Activated T-helper 1 cell treated with anti-CD3 and anti-CD28 coated beads, Interleukin-12 subunit alpha, Interleukin-12 subunit beta, Interleukin-2, Interleukin-4 antibody, amounts not matched to agents 30 ng/mL and 10 ng/mL and 1 ng/mL, durations not matched to agents 14 hours and 24 hours and 36 hours (primary cell): ENCODE measurements at places on chromosomes 16 and 17.

- no peak for DNase-seq
These were observed 176.5 kb upstream of the MON1B start for GRCh38 chr16:77014441-77014840.

DNA sequence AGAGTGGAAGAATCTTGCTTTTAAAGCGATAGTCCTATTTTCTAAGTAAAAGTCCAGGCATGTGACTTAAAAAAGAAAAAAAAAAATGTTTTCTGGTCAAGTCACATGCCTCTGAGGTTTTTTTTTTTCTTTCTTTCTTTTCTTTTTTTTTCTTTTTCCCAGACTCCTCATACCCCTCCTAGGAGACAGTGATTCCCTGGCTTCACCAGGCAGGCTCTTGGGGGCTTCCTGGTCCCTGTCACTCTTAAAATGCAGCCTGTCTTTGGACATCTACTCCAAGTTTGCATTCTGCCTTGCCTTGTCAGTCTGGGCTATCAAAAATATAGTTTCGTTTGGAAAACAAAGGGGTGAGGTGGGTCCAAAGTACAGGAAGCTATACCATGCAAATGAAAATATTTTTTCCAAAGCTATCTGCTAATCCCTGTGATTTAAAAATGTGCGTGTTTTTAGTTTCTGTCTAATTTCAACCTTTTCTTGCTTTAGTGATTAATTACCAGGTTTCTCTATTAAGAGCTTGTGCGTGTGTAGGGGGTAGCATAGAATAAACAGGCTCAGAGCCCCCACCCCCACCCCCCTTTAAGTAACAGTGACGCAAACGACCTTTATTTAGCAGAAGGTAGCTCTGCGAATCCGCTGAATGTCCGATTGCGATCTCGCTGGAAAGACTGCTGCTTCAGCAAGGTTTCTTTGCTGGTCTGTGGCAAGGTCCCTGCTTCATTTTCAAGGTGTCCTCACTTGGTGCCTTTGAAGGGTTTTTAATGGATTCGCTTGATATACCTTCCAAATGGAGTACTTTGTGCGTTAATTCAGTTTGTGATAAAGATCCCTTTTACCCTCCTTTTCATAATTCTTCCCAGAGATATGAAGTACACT, 510.2 kb downstream of the WWOX start:
- no peak for DNase-seq

- no peak for DNase-seq
These were observed 273.1 kb downstream of the PHKB start for GRCh38 chr16:47734081-47734857.

- no peak for DNase-seq
These were observed 11.9 kb downstream of the CTRL start for GRCh38 chr16:67919622-67920221.

DNA sequence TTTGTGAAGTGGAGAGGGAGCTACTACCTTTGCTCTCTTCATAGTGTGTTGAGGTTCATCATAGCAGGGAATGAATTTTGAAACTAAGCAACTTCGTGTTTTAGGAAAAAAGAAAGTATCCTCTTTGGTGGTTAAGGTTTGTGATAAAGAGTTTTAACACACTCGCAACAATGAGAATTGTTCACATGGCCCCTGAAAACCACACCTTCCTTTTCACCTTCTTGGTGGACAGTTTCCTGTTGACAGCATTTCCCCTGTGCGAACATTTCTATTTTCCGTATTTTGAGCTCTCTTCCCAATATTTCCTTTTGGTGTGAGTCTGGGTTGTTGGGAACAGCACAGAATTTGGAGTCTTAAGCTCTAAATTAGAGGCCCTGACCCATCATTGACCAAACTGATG, 3.8 kb downstream of the OR4D2 start:
- DNase-seq = no peak

DNA sequence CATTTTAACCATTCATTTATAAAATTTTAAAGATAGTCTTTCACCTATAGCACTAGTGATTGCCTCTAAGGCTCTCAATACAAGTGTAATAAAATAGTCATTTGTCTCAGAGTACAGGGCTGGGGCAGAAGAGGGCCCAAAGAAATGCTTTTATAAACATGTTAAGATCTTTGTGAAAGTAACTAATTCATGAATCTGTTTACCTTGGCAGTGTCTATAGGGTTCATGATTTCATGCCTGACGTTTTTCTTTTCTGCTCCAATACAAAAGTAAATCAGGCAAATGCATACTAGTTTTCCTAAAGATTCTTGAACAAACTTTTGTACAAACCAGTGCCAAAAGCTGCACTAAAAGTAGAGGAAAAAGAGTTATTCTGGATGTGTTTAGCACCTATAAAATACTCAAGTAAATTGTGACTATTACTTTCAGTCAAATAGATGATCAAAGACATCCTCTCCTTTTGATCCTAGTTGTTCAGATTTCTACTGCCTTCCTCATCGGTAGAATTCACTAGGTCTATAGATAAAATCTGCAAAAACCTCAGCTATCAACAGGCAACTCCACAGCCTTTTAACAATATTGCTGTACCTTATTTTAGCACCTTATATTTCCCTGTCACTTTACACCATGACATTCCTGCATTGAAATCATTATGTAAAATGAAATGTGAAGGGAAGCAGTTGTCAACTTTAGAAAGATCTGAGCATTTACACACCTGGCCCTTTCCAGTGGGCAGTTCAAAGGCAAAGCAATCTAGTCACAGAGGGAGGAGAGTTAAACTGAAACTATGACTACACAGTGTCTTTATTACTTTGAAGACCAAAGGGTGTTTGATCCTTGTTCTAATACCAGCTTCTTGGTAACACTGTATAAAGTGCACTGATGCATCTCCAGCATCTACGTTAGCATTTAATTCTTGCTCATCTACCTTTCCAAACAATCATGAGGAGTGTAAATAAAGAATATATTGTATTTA, 100.0 kb upstream of the MED13 start:
- no peak for DNase-seq

- DNase-seq = no peak
These were observed 24.4 kb downstream of the TBX4 start for GRCh38 chr17:61476476-61477203.

GRCh38 chr16:26981266-26981938, 85.3 kb upstream of the C16orf82 start:
- no peak for DNase-seq

- no peak for DNase-seq
These were observed 61.4 kb downstream of the CREBBP start for GRCh38 chr16:3819175-3819527.

DNA sequence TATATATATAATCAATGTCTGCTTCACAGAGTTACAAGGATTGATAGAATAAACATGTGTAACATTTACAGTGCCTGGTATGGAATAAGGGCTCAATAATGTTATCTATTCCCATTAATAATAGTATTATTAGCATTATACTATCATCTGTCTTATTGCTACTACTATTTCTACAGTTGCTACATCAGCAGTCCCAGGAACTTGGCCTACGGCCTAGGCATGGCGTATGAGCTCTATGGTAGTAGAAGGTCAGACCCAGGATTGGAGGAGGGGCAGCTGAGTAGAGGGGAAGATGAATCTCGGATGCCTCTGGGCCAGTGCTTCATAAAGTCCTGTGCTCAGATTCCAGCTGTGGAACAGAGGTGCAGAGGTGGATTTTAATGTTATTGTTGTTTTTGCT, 146.3 kb upstream of the TBX2 start:
- DNase-seq = no peak

- DNase-seq = no peak
These were observed 8.3 kb downstream of the TSPAN10 start for GRCh38 chr17:81644976-81645952.

GRCh38 chr17:39753514-39754160, 15.9 kb downstream of the GRB7 start:
- DNase-seq = no peak

GRCh38 chr16:57380671-57381462, 8.6 kb downstream of the CX3CL1 start:
- no peak for DNase-seq

DNA sequence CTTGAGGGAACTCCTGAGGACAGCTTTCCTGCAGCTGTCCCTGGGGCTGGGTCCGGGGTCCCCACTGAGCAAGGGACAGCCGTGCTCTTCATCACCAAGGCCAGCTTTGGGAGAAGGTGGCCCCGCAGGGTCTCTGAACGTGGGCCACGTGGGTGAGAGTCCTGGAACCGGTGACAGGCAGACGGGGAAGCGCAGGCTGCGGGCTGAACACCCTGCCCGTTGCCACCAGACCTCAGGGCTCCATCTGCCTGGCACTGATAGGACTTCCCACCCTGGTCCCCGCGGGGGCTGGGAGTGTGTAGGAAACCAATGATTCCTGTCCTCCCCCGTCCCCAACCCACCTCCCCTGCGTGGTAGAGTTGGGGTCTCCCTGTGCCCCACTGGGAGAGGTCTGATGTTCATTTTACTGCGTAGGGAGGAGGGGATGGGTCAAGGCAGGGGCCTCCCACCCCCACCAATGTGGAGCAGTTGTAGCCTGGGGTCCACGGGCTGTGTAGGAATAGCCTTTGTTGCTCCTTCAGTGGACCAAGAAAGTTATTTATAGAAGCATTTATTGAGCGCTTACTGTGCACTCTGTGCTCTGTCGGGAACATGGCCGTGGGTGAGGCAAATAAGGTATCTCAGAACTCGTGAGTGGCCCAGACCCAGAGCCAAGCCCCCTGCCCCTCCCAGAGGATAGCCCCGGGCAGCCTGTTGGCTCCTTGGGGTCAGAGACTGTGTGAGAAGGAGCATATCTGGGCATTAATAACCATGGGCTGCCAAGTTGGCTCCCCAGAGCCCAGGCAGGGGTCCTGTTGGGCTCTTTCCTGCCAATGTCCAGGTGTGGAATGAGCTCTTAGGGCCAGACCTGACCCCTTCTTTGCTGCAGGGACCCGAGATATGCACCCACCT, 1.3 kb downstream of the ADGRG1 start:
- DNase-seq = no peak

- DNase-seq = no peak
These were observed 9.1 kb downstream of the CEP20 start for GRCh38 chr16:15879255-15879811.

GRCh38 chr16:85069171-85069570, 41.6 kb downstream of the KIAA0513 start:
- DNase-seq = no peak

DNA sequence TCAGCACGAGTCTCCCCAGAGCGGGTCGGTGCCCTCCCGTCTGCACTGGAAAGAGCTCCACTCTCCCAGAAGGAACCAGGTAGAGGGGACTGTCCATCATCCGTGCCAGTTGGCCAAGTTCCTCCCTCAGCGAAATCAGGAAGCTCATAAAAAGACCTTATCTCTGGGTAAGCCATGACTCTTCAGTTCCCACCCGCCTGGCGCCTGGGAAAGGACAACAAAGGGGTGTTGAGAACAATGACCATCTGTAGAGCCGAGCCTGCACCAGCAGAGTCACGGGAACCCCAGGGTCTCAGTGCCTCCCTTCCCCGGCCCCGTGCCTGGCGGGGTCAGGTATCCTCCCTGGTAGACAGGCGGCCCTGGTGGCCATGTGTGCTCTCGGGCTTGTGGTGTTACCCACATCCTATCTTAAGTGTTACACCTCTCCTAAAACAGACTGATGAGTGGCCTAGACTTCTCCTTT, 190.7 kb downstream of the AXIN2 start:
- DNase-seq = no peak

DNA sequence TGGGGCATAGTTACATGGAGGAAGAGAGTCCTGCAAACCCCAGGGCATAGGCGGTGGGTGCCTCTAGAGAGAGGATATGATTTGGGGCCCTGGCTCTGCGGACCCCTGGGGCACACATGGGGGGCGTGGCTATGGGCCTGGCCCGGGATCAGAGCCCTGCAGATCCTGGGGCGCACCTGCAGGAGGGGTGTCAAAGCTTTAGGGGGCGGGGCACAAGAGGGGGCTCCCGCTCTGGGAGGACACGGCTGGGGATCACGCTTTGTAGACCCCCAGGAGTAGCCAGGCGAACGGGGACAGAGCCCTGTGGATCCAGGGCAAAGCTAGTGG, 497 bp downstream of the BCL7C start:
- DNase-seq = no peak

GRCh38 chr17:61458421-61459141, 6.4 kb downstream of the TBX4 start:
- DNase-seq = no peak

- no peak for DNase-seq
These were observed 1.7 kb downstream of the MYOCD start for GRCh38 chr17:12667299-12667958.

GRCh38 chr16:780296-780695, 7.9 kb downstream of the RPUSD1 start:
- DNase-seq = no peak

DNA sequence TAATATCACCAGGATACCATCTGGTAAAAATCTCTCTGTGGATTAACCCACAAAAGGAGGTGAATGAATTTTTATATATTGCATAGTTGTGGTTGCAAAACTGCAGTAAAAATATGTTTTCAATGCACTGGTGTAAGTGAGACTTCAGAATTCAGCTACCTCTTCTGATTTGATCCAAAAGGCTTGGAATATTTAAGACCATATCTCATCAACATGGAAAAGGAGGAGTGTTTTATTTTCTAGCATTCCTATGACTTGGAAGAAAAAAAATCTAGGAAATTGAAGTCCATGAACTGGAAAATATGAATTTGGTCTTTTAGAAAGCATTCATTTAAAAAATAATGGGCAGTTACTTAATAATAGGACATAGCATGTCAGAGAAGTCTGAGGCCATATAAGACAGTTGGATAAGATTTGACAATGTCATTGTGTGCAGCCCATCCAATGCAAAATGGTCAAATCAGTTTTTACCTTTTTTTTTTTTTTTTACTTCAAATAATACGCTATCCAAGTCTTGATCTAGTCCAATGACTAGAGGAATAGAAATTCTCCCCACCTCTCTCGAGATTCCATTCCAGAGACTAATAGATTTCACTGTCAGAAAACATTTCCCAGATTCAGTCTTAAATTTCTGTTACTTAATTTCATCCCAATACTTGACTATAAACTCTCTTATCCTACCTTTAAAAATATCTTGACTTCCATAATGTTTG, 364.9 kb upstream of the PMFBP1 start:
- no peak for DNase-seq

- no peak for DNase-seq
These were observed 637 bp downstream of the DHRS11 start for GRCh38 chr17:36592316-36592715.

DNA sequence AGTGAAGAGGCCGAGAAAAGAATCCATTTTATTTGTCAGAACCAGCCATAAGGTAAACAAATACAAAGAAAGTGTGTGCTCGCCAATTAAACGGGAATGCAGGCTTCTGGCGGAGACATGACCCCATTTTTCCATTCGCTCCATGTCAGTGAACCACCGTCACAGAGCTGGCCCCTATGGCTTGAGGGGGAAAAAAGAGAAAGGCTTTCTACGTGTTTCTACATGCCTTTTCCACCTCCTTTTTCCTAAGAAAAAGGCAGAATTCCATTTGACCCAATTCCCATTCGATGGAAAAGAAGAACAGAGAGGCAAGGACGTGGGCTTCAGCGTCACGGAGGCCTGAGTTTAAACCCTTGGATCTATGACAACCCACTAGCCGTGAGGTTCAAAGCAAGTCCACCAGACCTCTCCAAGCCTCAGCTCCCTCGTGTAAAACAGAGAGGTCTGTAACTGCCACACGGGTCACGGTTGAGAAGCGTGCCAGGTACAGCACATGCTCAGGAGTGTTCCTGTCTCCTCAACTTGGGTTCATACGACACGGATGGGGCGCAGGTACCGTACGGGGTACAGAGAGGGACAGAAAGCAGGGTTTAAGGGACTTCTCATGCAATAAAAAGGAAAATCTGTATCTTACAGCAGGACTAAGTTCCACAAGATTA, 91.9 kb downstream of the NXN start:
- DNase-seq = no peak
